ENCODE measurements at places on chromosomes 2 and 18.

- DNase-seq = no peak
These were observed 54.9 kb upstream of the PXDN start for GRCh38 chr2:1799174-1799573.

DNA sequence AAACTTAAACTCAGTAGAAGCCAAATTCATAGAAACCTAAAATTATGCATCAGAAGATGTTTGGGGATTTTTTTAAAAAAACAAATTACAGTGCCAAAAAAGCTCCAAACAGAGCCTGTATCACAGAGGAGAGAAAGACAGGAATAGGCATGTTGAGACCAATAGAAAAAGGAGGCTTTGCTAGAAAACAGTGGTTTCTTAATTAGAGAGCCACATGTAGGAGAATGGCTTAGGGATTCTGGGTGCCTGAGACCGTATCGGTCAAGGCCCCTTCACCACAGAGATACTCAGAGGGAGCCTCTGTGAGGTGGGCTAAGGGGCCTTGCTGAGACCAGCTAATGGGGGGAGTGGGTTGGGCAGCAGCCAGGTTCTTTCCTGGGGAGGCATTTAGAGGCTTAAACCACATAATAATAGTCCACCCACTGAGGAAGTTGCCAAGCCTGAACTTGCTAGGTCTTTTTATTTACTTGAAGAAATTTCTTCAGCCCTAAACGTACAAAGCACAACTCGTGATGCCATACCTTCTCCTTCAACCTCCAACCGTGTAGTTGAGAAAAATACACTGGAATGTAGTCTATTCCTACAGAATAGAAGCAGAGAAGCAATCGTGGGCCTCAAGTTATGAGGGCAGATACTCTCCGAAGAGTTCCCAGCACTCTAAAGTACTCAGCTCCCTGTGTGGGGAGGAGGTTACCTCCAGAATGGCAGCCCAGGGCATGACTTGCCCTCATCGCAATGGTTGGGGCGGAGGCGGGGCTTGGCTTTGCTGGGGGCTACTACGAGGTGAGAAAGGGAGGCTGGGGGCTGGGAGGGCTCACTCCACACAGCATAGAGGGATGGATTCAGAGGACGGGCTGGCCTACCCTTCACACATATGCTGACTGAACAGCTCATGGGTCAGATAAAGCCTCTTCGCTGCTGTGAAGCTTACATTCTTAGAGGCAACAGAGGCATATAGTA is 237.9 kb downstream of the TPGS2 start:
- DNase-seq = no peak

DNA sequence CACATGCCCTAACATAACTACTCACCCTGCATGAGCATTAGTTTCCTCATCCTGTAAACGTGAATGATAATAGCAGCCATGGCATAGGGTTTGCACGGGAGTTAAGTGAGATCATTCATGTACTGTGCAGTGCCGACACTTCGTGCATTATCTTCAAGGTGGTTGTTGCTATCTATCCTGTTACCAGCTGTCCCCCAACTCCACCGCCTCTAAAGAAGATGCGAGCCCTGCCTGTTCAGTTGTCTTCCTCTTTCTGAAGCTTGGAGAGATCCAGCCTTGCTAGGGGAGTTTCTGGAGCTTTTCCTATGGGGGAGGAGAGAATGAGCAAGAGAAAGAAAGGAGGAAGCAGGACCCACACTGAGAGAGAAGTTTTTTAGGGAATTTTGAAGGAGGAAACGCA is 34.4 kb downstream of the YPEL5 start:
- DNase-seq = no peak

DNA sequence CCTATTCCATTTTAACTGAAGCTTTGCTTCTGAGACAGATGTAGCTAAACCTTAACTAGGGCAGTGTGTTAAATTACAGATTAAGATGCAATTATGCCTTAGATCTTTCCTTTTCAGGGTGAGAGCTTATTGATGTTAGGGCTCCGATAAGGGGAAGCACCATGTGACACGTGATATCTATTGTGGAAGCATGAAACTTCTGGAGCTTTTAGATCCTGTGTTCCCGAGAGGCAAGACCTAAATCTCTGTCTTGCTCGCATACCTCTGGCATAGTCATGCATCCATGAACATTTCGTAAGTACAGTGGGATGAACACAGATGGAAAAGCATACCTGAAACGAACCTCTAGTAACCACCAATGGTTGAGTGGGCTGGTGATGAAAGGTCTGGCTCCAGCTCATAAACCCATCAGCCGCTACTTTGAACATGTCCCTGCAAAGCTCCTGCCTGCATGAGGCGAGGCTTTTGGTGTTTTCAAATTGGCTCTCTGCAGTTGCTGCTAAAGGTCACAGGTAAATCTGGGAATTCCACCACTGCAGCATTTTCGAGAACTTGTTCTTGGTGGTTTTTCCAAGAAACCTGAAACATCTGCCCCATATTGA is 3.7 kb upstream of the NRP2 start:
- no peak for DNase-seq

- no peak for DNase-seq
These were observed 2.5 kb downstream of the CRIM1 start for GRCh38 chr2:36357847-36358659.

DNA sequence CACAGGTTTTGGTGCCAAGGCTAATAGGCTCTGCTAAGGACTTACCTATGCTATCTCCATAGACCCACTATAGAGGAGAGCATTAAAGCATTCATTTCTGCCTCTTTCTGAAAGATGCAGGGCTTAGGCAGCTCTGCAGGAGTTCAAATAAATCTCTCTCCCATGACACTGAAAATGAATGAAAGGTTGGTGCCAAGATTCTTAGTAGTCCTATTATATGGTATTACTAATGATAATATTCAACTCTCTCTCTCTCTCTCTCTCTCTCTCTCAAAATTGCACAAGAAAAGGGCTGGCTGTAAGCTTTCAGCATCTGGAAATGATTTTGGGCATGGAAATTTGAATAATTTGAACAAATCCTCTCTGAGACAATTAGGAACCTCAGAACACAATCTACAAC is 433.7 kb downstream of the MBD2 start:
- no peak for DNase-seq

- no peak for DNase-seq
These were observed 1490.0 kb upstream of the NXPH2 start for GRCh38 chr2:140270224-140270623.

DNA sequence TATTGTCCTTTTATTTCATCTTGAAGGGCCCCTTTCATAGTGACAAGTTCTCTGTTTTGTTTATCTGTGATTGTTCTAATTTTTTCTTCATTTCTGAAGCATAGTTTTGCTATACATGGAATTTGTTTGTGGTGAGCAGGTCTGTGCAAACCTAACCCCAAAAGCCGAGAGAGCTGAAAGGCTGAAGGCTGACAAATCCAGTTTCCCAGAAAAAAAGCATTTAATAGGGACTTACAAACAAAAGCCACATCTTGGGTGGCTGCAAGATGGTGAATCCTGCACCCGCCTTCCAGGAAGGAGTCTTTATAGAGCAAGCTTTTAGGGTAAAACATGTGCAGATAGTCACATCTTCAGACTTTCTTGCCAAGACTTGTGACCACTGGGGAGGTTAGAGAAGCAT is 473.4 kb upstream of the TRIB2 start:
- DNase-seq = no peak

GRCh38 chr18:31217038-31217849 is 54.6 kb upstream of the DSC1 start:
- no peak for DNase-seq

DNA sequence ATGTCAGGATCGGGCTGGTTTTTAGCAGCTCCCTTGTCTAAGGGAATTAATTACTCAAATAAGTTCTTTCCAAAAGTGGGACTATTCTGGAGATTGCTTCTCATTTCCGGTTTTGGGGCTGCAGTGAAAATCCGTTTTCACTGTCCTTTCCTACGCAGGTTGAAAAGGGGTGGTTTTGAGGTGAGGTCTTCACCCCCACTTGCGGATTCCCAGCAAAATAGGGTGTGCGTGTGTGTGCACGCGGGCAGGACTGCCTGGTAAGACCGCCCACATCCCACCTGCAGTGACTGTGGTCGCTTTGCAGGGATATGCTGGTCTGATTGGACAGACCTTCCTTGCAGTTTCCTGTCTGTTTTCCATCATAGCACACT is 472 bp upstream of the PLEKHM3 start:
- DNase-seq = no peak

GRCh38 chr2:47519604-47520301 is 116.8 kb downstream of the MSH2 start:
- DNase-seq = no peak

DNA sequence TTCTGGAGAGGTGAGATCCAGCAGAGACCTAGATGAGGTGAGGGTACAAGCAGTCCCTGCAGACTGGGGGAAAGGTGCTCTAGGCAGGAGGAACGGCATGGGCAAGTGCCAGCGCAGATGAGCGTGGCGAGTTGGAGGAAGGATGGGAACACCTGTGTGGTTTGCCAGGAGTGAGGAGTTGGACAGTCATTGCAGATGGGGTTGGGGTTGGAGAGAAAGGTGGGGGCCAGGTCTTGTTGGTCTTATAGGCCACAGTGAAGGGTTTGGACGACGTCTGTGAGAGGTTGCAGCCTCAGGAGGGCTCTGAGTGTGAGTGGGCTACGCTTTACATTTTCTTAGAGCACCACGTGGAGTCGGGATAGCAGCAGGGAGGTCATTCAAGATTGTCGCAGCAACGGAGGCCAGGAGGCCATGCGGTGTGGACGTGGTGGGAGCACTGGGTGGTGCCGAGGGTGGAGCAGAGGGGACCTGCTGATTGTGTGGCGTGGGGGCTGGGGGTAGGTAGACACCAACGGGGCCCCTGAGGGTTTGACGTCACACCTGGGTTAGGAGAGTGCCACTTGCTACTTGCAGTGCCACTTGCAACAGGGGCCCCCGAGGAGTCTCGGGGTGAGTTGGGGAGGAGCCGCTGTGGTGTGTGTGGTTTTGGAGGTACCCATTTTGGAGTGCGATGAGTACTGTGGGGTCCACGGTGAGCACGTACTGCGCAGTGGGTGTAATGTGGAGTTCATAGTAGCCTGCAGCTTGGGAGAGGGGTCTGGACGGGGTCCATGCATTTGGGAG is 66.2 kb downstream of the LPIN1 start:
- DNase-seq = no peak

DNA sequence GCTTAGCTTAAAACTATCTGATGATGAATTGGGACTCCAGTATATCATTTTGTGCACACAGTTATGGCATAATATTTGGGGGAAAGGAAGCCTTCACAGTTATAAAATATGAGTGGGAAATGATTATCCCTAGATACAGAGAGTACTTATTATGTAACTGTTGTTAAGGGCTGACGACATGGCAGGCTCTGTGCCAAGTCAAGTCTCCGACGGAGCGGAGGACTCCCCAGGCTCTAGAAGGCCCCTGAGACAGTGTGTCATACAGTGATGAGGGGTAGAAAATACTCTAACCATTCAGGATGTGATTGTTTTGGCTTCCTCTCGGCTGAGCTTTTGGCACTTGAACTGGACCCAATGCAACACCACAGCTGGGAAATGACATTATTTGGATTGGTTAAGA is 211.8 kb downstream of the SLC8A1 start:
- DNase-seq = no peak

GRCh38 chr2:169393068-169393590 is 30.8 kb upstream of the LRP2 start:
- DNase-seq = no peak

DNA sequence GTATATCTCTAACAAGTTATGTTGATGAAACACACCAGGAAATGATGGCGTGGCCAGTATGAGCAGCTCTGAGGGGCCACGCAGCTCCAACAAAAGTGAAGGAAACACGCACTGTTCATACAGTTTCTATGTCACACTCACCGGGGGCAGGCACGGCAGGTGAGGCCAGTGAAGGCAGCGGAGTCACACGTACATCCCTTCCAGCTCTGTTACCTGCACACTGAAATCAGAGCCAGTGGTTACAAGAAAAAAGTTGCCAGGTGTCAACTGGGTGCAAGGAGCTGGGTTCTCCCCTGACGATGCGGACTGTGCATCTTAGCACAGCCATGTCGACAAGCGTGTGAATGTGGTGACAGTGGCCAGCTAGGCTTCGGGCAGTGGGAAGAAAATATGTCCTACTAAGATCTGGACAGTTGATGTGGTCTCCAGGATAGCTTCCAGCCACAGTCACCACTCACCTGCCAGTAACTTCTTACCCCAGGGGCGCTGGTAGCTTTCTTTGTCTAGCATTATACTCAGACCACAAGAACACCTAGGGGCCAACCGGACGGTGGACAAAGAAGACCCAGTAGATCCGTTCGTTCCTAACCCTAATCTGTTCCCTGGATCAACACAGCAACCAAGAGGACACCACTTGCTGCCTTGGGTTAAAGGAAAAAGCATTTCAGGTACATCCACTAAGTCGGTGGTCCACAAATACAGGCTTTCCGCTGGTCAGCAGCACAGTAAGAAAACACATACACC is 10.1 kb downstream of the HJURP start:
- DNase-seq = no peak

- DNase-seq = no peak
These were observed 54.7 kb downstream of the RTN4 start for GRCh38 chr2:54995553-54995952.

DNA sequence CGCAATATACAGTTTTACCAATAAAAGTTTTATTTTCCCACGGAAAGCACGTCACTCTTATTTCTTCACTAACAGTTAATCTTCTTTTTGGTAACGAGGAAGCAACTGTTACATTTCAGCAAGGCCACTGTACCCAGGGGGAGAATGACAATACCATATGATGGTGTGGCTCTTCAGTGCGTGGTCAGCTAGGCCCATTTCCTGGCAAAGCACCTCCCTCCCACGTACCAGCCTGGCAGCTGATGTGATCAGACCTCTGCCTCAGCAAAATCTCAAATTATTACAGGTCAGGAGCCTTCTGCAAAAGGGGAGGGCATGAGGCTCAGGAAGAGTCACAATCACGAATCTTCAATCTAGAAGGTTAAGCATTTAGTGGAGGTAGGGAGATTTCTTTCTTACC is 55.4 kb downstream of the KLF7 start:
- DNase-seq = no peak
